ENCODE measurements at places on chromosomes 1 and 21.
A peak's percentile ranks its signal among the peaks of the same experiment; 100 is the strongest.

- DNase-seq = no peak
Measured at GRCh38 chr1:16387201-16388188, 20.5 kb downstream of the SZRD1 start.

DNA sequence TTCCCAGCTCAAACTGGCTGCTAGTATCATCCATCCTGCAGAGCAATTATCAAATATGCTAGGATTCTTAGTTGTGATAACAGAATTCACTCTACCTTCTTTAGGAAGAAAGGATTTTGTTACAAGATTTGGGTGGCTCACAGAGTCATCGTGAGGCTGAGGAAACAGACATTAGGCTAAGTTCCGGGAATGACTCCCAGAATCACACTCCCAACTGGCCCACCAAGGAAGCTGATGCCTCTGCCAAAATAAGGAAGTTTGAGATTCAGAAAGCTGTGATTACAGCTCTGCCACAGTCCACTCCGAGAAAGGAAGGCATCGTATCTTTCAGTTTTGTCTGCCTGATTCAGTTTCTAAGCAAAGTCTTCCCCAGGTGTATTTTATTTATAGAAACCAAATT is 50.6 kb upstream of the LYPLAL1 start:
- DNase-seq = no peak

DNA sequence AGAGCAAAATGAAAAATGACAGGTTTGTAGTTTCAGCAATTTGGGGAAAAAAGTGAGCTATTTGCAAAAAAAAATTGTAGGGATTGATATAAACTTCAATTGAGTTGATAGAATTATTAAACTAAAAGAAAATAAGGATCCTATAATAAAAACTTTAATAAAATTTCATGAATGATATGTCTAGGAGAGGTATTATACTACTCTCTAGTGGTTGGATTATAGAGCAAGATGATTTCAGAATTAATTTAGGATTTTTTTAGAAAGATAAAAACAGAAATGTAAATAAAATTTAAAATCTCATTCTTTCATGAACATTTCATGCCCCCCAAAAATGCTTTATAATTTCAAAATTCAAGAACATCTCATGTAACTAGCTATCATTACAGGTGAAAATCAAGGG is 430.4 kb downstream of the DSCAM start:
- no peak for DNase-seq

- DNase-seq = peak; percentile 68
Measured at GRCh38 chr1:32205401-32206370, at the start of gene IQCC. Gene IQCC (plus strand): TSS chr1:32205671. CDS start chr1:32205682, 11 bp downstream.

DNA sequence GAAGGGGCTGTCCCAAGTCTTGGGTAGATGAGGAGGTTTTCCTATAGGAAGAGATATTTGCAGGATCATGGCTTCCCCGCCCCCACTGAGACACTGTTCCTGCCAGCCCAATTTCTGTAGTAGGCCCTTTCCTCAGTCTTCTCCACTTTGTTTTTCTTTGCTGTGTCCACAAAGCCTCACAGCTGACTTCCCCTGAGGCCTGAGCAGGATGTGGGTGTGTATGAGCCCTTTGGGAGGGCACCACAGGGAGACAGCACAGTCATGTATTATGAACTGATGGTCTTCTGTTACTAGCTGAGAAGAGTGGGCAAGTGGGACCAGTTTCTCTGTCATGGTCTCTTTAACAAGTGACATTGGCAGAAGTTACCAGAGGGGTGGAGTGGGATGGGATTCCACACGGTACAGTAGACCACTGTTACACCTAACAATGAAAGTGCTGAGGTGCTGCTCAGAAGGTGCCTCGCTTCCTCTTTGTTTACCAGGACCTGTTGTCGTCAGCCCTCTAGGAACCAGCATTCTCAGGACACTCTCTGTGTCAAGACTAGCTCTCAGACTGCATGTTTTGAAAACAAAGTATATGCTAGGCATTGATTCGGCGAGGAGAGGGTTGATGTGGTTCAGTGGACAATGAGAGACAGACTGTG is 253.8 kb upstream of the HOOK1 start:
- no peak for DNase-seq

DNA sequence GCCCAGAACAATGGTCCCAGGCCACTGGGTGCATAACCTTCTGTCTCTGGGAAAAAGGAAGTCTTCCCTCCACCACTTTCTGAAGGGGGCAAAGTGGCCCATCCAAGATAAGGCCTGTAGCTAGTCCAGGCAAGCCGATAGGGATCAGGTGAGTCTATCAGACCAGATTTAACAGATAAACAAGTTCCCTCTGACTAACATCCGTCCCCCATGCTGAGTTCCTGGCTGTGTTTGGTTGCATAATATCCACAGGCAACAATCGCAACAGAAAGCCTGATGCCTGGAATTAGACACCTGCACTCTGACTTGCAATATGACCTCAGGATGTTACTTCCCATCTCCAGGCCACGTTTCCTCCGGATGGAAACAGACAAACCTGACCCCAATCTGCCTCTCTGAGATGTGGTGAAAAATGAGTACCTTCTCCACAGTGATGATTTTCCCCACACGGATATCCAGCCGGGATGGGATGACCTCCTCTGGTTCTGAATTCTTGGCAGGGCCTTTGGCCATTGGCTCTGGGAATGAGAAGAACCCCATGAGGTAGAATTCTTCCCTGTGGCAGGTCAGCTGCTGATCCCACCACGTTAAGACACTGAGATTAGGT is 36.4 kb downstream of the YARS1 start:
- no peak for DNase-seq

DNA sequence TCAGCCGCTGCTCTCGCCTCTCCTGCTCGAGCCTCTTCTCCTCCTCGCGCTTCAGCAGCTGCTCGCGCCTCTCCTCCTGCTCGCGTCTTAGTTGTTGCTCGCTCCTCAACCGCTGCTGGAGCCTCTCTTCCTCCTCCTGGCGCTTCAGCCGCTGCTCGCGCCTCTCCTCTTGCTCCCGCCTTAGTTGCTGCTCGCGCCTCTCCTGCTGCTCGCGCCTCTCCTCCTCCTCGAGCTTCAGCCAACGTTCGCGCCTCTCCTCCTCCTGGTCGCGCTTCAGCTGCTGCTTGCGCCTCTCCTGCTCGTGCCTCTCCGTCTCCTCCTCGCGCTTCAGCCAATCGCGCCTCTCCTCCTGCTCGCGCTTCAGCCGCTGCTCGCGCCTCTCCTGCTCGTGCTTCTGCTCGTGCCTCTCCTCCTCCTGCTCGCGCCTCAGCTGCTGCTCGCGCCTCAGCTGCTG is 3.7 kb downstream of the TCHH start:
- DNase-seq = no peak
